Activated CD4-positive, alpha-beta memory T cell treated with anti-CD3 and anti-CD28 coated beads, Interleukin-2, amount 10 ng/mL, durations not matched to agents 7 days and 5 days (primary cell): ENCODE measurements at places on chromosomes 7 and 10. TPM values are rescaled to one million over a fixed set of nuclear protein-coding genes. Genes with fewer than 3 reads are reported as not detected.

The PILRA gene
- total RNA-seq: 1.5 TPM

DNA sequence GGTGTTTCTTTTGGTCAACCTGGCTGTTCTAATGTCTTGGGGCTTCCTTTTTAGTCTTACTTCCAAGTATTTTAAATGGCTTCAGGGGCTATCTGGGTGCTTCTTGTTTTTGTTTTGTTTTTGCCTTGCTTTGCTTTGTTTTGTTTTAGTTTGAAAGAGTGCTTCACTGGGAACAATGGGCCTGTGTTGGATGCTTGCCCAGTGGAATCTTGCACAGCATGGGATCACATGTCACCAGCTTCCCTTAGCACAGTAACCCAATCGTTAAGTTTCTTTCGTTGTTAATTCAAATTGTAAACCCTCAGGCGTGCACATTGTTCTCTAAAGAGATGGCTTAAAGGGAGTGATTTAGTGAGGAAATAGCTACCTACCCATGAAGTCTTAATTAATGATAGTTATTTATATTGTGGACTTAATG lies 8.9 kb downstream of the COL17A1 start:
- H3K4me3 ChIP-seq: no peak overlapping the region
- H3K27me3 ChIP-seq: no peaks in the 10 kb centered on the region
- no peaks in the 10 kb centered on the region for H3K36me3 ChIP-seq
- peaks cover 7% of the 10 kb centered on the region for H3K4me1 ChIP-seq
- no peak overlapping the region for H3K27ac ChIP-seq

The MKX gene
- total RNA-seq: 0.23 TPM

DNA sequence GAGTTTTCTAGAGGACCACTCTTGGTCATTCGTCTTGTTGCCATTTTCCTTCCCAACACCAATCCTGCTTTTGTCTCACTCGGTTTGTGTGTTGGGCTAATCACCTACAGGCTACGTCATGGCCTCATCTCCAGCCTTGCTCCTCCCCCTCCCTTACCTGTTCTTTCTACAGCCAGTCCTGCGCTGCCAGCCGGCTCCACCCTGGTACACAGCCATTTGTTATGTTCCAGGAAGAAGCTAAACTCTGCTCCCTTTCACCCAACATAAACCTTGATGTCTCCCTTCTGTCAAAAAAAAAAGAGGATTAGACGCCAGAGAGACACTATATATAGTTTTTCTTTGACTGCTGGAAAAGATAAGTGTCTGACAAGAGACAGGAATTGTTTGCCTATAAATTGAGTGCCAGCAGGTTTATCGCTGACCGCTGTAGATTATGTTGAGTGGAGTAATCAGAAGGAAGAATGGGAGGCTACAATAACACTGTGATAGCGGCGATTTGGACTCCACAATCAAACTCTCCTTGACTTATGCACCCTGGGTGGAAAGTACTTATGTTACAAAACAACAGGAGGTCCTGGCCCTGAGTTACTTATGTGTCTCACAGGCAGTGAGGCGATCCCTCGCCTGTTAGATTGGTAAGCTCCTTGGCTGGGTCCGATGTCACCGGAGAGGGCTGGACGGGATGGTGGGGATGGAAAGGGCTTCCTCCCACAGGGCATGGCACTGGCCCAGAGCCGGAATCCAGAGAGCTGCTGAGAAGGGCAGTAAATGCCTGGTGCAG lies 171.3 kb upstream of the BMPER start:
- DNase-seq: no peak
- no peaks in the 10 kb centered on the region for H3K27me3 ChIP-seq
- H3K4me1 ChIP-seq: no peaks in the 10 kb centered on the region
- no peak overlapping the region for H3K27ac ChIP-seq
- H3K4me3 ChIP-seq: no peak overlapping the region

DNA sequence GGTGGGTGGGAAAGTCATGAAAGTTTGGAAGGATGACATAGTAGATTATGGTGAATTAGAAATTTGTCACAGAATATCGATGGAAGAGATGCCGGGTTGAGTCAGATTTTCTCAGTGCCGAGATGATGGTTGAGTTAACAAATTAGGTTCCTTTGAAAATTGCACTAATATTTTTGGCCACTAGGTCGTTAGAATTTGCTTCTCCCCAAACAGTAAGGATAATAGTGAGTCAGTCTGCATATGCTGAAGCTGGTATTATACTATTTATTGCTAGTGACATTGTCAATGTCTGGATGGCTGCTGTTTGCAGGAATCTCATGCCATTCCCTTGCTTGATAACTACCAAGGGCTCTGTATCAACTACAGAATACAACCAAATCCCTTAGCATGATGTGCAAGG lies 37.7 kb upstream of the MINDY3 start:
- DNase-seq: no peak
- no peaks in the 10 kb centered on the region for H3K36me3 ChIP-seq
- H3K4me1 ChIP-seq: no peaks in the 10 kb centered on the region
- peaks cover 22% of the 10 kb centered on the region for H3K27me3 ChIP-seq
- H3K27ac ChIP-seq: no peak overlapping the region

DNA sequence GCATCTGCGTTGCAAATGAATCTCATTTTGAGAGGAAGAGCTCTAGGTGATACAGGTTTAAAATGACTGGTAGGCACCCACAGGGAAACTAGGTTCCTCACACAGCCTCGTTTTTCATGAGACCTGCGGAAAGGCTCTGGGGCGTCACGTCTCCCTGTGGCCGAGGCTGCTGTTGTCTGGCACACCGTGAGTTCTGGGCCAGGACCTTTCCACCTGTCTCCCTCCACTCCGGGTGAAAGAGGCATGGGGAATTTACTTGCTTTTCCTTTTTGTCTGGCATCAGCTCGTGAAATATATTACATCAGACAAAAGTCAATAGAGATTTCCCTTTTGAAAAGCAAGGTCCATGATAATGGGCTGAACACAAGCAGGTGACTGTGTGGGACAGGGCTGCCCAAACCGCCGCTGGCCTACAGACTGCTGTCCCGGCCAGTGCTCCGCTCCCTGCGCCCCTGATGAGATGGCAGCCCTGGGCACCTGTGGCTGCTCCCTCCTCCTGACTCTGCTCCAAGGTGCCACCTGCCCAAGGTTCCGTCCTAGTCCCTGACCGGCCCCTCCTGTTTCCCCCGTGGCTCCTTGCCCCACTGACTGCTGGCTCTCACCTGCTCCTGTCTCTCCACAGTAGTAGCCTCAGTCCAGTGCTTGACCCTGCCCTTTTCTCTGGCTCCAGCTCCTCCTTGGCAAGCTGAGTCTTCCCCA lies 109.6 kb downstream of the NKX6-2 start:
- no peak overlapping the region for H3K27ac ChIP-seq
- no peaks in the 10 kb centered on the region for H3K4me1 ChIP-seq
- H3K36me3 ChIP-seq: no peaks in the 10 kb centered on the region
- H3K27me3 ChIP-seq: no peaks in the 10 kb centered on the region
- H3K4me3 ChIP-seq: no peak overlapping the region

The GLI3 gene
- not detected for total RNA-seq

DNA sequence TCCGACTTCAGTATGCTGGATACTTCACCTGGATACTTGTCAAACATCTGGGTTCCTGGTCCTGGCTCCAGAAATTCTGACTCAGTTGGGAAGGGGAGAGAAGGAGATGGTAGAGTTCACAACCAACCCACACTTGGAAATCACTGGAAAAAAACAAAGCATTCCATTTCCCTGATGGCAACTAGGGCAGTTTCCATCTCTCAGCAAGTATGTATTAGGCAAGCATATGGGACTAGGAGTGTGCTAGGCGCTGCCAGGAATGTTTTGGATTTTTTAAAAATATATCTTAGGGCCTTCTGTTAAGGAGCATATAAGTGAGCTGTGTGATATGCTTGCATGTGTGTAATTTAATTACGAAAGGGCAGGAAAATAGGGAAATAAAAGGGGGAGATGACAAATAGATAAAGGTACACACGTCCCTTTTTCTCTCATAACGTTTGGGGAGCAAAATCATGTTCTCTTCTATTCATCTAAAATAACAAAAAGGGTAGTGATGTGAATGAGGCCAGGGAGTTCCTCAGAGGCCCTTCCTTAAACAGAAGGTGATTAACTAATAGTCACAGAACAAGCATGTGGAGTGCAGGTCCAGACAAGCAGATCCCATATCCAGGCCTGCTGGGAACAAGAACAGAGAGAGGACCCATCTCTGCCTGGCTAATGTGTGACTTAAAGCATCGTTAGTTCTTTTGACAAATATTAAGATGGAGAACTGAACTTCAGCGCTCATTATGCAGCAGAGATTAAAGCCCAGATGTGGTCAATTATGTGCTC lies 64.5 kb upstream of the NFE2L3 start:
- peaks cover 14% of the 10 kb centered on the region for H3K4me1 ChIP-seq
- no peak overlapping the region for H3K27ac ChIP-seq
- no peak overlapping the region for H3K4me3 ChIP-seq
- peaks cover 13% of the 10 kb centered on the region for H3K27me3 ChIP-seq

The IFIT1 gene
- 71.6 TPM for total RNA-seq

DNA sequence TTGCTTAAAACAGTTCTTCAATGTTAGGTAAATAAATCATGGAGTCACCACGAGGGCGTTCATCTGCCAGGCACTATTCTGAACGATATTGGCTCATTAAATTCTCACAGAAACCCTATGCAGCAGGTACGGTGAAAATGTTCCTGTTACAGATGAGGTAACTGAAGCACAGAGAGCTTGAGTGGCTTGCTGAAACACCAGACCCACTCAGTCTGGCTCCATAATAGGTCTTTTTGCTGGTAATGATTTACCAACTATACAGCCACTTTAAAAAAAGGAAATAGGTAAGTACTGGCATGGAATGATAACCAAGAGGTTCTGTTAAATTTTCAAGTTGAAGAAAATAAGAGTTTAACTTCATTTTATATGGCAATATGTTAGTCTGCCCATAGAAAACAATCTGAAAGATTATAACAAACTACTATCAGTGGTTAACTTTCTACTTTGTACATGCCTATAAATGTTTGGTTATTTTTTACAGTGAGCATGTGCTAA lies 1.3 kb upstream of the TM9SF3 start:
- H3K27me3 ChIP-seq: peaks cover 1% of the 10 kb centered on the region
- H3K27ac ChIP-seq: no peak overlapping the region
- peaks cover 19% of the 10 kb centered on the region for H3K36me3 ChIP-seq

DNA sequence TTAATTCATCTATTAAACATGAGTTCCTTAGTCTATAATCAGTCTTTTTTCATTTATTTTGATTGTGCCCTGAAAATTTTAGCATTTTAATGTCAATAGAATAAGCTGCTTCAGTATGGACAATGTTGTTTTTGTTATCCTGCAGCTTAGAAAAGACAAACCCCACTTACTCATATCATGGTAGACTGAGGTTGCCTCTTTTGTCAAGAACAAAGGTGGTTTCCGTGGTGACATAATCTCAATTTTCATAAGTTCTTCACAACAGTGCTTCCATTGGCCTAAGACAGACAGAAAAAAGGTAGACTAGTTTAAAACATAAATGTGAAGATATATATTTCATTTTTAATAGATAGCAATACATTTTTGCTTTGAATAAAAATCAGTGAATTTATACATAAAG lies 69.1 kb downstream of the RTKN2 start:
- H3K4me1 ChIP-seq: peaks cover 31% of the 10 kb centered on the region
- H3K27ac ChIP-seq: peak overlapping the region; percentile 42
- H3K36me3 ChIP-seq: peaks cover 30% of the 10 kb centered on the region
- H3K27me3 ChIP-seq: no peaks in the 10 kb centered on the region
- no peak for DNase-seq

GRCh38 chr7:83827036-83827435 lies 178.1 kb upstream of the SEMA3E start:
- no peak overlapping the region for H3K4me3 ChIP-seq
- H3K4me1 ChIP-seq: no peaks in the 10 kb centered on the region
- DNase-seq: no peak
- no peak overlapping the region for H3K27ac ChIP-seq
- no peaks in the 10 kb centered on the region for H3K27me3 ChIP-seq

- no peak overlapping the region for H3K4me3 ChIP-seq
- no peaks in the 10 kb centered on the region for H3K4me1 ChIP-seq
- no peaks in the 10 kb centered on the region for H3K27me3 ChIP-seq
- no peak for DNase-seq
- no peak overlapping the region for H3K27ac ChIP-seq
- H3K36me3 ChIP-seq: peaks cover 7% of the 10 kb centered on the region
These were observed 36.6 kb upstream of the BHLHA15 start for GRCh38 chr7:98174334-98175259.

GRCh38 chr10:61404751-61405150 lies 48.4 kb downstream of the TMEM26 start:
- no peaks in the 10 kb centered on the region for H3K4me1 ChIP-seq
- no peaks in the 10 kb centered on the region for H3K36me3 ChIP-seq
- H3K4me3 ChIP-seq: no peak overlapping the region

DNA sequence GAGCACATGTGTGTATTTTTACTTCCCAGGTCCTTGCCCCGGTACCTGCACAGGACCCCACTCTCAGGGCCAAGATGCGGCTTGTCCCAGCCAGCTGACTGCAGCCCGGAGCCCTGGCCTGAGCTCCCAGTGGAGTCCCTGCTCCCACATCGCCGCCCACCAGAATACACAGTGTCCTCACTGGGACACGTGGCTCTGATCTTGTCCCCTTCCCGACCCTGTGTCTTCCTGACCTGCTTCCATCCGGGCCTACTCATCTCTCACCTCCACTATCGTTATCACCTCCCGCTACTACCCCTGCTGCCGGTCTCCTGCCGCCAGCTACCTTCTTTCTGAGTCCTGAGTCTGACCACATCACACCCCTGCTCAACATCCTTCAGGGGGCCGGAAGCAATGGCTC lies 146.3 kb upstream of the CHST15 start:
- no peak overlapping the region for H3K27ac ChIP-seq
- no peaks in the 10 kb centered on the region for H3K4me1 ChIP-seq
- no peak for DNase-seq
- H3K36me3 ChIP-seq: no peaks in the 10 kb centered on the region
- H3K27me3 ChIP-seq: no peaks in the 10 kb centered on the region
